ENCODE measurements at places on chromosomes 5 and 9.

DNA sequence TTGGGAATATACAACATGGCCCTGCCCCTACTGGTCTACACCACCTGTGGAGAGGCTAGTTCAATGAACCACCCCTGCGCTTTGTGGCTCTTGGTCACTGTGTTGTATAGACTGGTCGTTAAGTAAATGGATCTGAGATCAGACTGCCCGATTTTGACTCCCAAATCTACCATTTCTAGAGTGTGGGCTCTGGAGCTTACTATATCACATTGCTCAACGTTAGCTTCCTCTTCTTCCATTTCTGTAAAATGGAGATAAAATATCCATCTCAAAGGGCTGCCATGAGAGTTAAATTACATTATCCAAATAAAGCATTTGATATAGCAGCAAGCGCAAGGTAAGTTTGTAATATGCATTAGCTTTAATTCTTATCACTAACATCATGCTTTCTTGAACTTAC, 52.7 kb upstream of the IFNK start:
- no peak for DNase-seq

DNA sequence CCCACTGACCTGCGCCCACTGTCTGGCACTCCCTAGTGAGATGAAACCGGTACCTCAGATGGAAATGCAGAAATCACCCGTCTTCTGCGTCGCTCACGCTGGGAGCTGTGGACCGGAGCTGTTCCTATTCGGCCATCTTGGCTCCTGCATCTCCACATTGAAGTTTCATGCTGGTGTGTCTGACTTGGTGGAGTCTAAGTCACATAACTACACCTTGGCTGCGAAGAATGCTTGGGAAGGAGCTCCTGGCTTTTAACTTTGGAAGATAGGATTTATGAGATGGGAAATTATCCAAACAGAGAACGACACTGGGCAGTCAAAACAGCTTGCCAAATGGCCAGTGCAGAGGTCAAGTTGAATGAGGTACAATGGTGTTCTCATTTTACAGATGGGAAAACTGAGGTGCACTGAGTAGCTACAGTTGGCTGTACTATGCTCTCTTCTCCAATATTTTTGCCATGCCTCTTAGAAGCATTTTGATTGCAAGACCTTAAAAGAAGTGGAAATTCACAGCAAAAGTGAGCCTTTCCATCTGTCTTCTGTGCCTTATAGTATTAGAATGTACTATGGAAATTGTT, 36.7 kb downstream of the CCDC192 start:
- DNase-seq, result no peak

DNA sequence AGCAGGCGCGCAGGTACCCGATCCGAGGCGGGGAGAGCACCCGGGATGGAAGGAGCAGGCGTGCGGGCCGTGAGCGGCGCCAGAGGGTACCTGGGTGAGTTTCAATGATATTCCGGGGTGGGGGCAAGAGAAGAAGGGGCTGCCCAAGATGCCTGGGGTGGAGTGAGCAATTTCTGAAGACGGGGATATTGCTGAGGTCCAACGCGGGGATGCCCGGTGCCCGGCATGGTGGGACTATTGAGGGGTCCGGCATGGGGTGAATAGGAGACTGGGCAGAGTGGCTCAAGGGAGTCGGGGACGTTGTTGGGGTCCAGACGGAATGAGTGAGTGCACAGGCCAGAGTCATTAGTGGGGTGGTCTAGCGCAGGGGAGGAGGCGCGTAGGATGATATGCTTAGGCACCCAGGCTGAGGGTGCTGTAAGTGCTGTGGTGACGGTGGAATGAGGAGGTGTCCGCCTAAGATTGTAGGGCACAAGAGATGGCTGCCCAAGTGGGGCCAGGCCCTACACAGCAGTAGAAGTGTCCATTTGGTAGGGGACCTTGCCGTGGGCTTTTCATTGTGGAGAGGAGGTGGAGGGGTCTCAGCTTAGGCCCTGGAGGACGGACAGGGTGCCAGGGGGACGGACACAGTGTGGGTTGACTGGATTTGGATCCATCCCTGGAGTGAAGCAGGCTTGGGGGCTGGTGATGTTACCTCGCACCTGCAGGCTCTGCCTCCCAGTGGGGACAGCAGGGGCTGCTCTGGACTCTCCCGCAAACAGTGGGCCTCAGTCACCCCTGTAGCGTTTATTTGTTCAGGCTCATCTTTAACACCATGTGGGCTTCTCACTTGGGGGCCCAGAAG, 719 bp downstream of the MIGA2 start:
- no peak for DNase-seq

- no peak for DNase-seq
Measured at GRCh38 chr5:160537940-160538339, 116.3 kb downstream of the PTTG1 start.

- DNase-seq, result no peak
Measured at GRCh38 chr9:129213551-129213950, 35.5 kb upstream of the IER5L start.

GRCh38 chr9:17251100-17251499, 116.3 kb downstream of the CNTLN start:
- no peak for DNase-seq

- DNase-seq, result no peak
Measured at GRCh38 chr5:132396589-132397031, 27.1 kb downstream of the SLC22A5 start.

GRCh38 chr9:123611226-123611625, 255.2 kb downstream of the CRB2 start:
- DNase-seq, result no peak

GRCh38 chr5:80348171-80348570, 28.4 kb downstream of the SPZ1 start:
- DNase-seq, result no peak

- no peak for DNase-seq
Measured at GRCh38 chr5:54867310-54867944, 118.0 kb downstream of the ESM1 start.
